GM12891 (cell line): ENCODE measurements at places on chromosomes 2 and 18.

GRCh38 chr2:188235364-188235763 lies 56.3 kb upstream of the GULP1 start:
- DNase-seq, result no peak

- no peak for DNase-seq
Measured at GRCh38 chr18:23353459-23353858, 99.6 kb upstream of the RIOK3 start.

DNA sequence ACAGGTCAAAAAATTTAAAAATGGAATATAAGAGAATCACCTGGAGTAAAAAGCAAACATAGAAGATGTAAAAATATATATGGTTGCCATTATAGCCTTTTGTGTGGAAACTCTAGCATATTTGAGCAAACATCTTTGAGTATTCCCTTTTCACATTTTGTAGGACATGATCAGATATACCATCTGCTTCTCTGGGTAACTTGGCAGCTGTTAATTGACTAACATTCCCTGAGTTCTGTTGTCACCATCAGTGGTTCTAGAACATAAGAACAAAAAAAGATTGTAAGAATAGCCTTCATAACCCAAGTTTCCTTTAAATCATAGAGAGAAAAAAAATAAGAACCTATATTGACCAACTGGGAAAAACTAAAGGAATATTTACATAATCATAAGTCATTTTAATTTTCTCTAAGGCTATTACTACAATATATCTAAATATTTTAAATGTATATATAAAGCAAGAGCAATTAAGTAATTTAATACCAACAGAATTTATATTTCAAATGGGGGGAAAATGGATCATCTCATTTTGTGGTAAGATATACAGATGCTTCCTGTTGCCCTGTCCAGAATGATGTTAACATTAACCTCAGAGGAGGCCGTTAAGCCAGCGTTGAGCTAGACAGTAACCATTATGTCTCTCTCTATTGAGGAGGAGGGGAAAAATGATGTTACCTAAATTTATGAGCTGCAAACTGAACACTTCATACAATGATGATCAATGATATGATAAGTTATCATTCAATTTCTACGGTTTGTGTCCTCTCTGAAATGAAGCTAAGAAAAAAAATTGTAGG lies 9.8 kb upstream of the INO80D start:
- DNase-seq, result no peak

- no peak for DNase-seq
Measured at GRCh38 chr2:22454826-22455485, 930.0 kb upstream of the KLHL29 start.

GRCh38 chr2:202494300-202495229 lies 118.4 kb downstream of the BMPR2 start:
- DNase-seq, result no peak

GRCh38 chr2:45879406-45879805 lies 227.9 kb downstream of the PRKCE start:
- DNase-seq, result no peak

- no peak for DNase-seq
Measured at GRCh38 chr2:64426183-64426952, 27.6 kb upstream of the LGALSL start.

DNA sequence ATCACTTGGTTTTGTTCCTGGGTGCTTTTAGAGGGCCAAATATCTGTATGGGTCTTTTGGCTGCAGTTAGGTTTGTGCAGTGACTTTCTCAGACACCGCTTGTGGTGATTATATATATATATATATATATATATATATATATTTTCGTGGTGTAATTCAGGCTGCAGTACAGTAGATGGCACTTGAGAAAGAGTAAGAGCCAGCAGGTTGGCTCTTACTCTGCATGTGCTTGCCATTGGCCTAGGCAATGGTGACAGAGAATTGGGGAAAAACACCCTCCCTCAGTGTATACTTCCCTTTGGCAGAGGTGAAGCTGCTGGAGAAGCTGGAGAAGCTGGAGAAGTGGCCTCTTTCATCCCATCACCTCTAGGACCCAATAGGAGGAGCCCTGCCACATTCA lies 22.2 kb upstream of the MYL1 start:
- DNase-seq, result no peak

DNA sequence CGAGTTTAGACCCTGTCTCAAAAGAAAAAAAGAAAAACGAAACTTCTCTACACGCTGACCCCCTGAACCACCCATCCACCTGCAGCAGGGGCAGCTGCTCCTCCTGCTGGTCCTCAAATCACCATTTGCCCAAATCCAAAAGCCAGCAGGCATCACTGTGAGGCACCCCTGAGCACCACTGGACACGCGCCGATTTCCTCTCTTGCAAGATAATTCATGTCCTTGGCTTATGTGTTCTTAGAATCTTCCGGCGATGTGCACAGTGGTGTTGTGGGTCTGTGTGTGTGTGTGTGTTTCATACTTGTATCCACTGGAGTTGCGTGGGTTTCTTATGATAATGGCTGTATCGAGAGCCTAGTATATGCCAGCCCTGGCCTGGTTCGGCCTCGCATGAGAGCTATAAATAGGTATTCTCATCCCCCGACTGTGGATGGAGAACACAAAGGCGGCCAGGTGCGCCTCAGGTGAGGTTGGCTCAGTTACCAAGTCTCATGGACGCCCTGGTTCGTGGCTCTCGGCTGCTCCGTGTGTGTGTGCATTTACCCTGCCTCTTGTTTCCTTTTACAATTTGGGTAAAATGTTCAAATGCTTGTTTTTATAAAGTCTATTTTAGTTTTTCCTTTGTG lies 235.5 kb downstream of the HDAC4 start:
- no peak for DNase-seq

DNA sequence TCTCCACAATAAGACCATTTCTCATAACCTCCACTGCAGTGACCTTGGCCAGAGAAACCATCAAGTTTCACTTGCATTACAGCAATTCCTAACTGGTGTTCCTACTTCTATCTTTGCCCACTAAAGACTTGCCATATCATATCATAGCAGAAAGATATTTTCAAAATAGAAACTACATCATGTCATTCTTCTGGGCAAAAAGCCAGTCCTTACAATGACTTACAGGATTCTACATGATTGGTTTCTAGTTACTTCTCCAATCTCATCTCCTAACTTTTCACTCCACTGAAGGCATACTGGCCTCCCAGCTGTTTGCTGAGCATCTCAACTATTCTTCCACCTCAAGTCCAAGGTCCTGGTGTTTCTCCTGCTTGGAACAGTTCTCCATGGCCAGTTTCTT lies 151.4 kb downstream of the HNMT start:
- DNase-seq, result no peak

GRCh38 chr2:45833968-45834344 lies 182.5 kb downstream of the PRKCE start:
- DNase-seq, result peak; percentile 41

DNA sequence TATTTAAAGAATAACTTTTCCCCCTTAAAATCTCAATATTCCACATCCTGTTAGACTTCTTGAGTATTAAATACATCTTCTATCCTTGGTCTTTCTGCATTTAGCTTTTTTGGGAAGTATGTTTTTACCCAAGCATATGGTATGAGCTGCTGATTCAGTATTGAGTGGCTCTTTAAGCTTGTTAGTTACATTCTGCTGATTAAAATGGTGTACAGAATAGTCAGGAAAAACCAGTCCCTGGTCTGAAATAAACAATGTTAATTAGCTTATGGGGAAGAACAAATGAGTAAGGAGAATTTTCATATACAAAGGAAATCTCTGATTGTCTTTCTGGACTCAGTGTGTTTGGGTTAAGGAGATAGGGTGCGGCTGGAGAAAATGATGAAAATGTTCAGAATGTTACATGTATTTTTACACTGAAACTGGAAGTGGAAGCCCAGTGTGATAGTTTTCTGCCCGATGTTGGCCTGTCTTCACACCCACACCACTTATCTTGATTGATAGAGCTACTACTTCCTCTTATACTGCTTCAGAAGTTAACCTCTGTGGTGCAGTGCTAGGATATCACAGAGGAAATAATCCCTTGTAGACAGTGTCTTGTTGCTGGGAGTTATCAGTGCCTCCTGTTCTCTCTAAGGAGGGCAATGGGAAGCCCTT lies 84.0 kb downstream of the MSH2 start:
- DNase-seq, result peak; percentile 47
